ENCODE measurements at places on chromosomes 6 and 20. TPM values are rescaled to one million over a fixed set of nuclear protein-coding genes. Genes with fewer than 3 reads are reported as not detected.

DNA sequence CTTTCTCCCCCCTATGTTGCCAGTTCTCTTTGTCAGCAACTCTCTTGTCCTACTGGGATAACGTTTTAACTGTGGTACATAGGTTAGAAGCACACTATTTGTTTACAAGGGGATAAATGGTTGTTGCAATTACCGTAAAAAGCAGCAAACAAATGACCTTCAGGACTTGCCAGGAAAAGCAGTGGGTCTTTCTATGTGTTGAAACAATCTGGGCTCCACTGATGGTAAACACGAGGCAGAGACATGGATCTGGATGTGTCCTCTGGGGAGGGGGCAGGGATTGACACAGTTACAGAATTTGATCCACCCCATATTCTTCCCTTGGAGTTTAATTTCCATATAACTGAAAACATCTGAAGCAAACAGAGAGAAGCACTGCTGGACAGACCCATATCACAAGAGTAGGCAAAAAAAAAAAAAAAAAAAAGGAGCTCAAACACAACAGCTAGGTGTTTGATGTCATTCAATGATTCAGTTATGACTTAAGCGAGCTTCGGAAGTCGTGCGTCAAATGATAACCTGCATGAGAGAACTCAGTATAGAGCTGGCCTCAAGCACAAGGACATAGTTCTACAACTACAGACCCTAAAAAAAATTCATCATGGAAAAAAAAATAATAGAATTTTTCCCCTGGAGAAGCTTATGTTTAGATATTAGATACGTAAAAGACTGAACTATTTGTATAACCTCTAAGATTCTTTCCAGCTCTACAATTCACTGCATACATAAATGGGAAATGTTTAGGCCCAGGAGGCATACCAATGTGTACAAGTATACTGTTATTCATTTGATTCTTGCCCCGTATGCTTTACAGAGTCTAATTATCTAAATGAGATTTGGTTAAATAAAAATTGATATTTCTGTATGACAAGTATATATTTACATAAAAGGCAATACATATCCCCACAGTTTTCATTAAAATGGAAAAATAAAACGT, 127.7 kb downstream of the ALDH8A1 start:
- DNase-seq, result no peak

DNA sequence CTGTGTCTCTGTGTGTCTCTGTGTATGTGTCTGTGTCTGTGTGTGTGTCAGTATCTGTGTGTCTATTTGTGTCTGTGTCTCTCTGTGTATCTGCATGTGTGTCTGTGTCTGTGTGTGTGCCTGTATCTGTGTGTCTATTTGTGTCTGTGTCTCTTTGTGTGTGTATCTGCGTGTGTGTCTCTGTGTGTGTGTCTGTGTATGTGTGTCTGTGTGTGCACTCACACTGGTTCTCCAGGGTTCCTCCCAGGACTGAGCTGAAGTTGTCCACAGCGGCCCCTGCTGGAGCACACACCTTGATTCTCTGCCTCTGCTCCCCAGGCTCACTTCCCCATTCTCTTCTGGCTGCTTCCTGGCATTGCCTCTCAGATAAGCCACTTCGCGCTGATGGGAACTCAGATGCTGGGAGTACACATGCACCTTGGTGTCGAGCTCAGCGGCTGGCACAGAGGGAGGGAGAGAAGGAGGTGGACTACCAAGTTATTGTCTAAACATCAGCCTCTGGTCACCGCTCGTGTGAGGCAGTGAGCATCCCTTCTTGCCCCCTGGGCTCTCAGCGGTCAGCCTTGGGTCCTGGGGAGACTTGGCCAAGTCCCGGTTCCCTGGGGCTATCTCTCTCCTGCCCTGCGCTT, 104.9 kb upstream of the NXT1 start:
- peak; percentile 66 for DNase-seq

- no peak for DNase-seq
These were observed 400.7 kb downstream of the ZFAND3 start for GRCh38 chr6:38220069-38220723.

The XKR7 gene
- 1.8 TPM for total RNA-seq

DNA sequence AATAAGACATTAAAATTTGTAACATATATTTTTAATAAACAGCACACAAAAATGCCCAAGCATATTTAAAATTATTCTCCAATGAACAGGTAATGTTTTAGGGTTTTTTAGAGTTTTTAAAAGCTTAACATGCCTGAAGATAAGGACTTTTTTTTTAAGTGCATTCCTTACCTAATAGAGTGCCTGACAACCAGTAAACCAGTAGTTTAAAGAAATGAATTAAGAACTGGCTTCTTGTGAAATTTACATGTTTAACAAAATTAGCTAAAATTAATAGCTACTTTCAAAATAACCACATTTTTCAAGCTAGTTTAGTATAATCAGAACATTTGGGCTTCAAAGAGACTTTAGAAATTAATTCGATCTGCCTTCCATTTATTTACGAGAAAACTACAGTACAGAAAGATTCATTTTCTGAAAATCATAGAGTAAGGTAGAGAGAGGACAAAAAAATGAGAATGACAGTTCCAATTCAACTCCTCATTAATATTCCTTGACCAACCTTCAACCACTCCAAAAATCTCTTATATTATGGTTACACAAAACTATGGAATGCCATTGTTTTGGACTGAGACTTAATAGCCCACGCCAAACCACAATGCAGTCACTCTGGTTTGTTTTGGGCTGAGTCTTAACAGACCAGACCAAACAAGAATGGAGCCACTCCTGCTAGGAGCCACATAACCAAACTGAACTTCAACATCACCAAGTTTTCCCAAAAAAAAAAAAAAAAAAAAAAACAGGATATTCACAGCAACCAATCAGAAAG, 5.7 kb upstream of the PLN start:
- no peak for DNase-seq

DNA sequence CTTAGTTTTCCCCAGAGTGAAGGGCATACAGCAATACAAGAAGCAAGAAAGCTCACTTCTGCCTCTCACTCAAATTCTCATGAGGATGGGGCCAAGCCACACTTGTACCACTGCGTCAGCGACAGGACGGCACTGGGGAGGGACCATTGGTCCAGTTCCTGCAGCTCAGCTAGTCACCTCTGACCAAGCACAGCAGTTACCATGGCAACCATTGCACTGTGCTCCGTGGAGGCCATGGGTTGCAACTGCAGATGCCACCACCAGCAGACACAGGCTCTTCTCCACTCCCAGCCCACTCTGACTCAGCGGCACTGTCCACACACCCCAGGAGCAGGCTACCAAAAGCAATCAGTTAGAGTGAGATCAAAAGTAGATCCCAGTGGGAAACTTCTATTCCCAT, 441.1 kb upstream of the ARID1B start:
- DNase-seq, result no peak

DNA sequence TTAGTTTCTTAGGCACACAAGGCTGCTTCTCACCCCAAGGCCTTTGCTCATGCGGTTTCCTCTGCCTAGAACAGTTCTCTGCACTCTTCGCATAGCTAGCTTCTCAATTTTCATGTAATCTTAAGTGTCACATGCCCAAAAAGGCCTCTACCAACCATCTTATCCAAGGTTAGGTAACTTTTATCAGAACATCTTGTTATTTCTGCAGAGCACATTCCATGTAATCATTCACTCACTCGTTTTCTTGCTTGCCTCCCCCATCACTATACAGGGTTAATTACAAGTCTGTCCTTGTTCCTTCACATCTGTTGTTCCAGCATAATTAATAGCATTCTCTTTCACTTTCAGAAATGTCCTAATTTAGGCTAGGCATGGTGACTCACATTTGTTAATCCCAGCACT, 53.8 kb downstream of the NCOA6 start:
- DNase-seq, result no peak

The C6orf141 gene
- total RNA-seq, result 16.1 TPM

DNA sequence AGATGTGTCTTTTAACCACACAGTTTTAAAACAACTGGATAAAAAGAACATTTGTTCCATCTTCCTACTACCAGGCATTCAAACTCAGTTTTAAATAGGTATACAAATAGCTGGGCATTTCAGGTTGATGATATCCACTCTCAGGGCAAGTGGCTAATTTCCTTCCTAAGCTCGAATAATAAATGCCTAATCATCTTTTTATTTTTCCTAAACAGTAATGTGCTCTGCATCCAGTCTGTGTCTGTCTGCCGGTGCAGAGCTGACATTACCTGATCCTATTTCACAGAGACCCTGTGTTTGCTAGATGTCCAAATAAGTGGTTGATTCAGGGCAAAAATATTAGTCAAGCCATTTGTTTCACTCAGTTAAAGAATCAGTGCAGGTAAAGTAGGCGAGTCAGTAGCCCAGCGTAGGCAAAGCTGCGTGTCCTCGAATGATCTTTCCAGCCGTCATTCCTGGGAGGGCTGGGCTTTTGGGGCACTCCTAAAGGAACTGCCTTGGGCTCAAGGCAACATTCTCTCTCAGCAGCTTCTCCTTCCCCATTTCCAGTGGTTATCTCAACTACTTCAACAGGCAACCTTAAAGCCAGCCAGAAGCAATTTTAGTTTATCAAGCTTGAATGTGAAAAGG, 74.2 kb upstream of the BMP2 start:
- DNase-seq, result no peak

GRCh38 chr20:14896569-14896968, 559.2 kb upstream of the FLRT3 start:
- no peak for DNase-seq

The WFDC2 gene
- total RNA-seq, result 86.0 TPM

DNA sequence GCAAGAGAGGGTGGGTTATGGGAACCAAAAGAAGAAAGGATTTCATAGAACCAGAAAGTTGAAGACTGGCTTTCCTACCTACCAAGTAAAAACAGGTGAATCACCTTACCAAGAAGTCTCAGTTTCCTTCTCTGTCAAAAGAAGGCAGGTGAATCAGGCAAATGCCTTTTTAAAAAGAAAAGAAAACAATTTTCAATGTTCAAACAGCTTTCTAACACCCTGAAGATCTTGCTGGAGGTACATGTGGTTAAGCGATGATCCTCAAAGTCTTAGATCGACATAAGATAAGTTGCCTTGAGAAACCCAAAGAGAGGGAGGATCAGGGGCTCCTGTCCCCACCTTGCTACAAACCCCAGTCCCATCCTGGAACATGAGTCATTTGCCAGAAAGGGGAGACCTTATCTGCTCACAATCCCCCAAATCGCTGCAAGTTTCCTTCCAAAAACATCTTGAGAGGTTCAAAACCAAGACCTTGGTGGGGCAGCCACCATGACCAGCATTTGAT, 71.6 kb downstream of the NFATC2 start:
- DNase-seq, result no peak

The SLC17A2 gene
- total RNA-seq, result not detected

DNA sequence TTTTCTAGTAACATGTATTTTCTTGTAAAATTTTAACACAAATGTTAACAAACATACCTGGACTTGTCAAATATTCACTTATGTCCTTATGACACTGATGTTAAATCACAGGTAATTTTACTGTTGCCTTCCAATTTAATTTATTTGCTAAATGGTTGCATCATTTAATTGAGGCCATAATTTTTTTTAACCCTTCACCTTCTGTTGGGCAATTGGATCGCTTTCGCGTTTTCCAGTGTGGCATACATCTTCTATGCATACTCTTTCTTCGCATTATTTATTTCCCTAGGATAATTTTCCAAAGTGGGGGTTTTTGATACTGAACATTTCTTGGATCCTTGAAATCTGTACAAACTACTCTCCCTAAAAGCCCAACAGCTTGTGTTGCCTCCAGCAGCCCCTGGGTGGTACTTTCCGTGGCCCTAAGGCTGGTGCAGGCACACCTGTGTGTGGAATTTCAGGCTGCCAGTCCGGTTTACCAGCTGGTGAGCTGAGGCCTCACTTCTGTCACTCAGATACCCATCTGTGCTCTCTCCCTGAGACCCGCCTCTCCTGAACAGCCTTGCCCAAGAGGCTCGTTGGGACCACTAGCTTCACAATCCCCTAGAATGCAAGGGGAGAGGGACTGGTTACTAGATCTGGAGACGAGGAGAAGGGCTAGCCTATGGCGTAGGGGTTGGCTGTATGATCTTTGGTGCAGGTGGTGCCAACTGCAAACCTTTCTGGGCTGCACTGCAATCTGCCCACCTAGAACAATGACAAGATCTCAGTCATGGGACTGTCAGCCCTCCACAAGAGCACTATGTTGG, 11.2 kb upstream of the C20orf144 start:
- DNase-seq, result no peak

- no peak for DNase-seq
These were observed 20.4 kb upstream of the TMEM242 start for GRCh38 chr6:157343732-157344131.

GRCh38 chr20:46400828-46401477, 5.5 kb downstream of the ELMO2 start:
- no peak for DNase-seq

- DNase-seq, result no peak
These were observed 8.1 kb downstream of the PTPRK start for GRCh38 chr6:128512296-128512695.

GRCh38 chr6:161401587-161402309, 127.9 kb upstream of the AGPAT4 start:
- no peak for DNase-seq

The ENPP4 gene
- total RNA-seq, result 4.4 TPM

GRCh38 chr6:105373481-105373880, 29.4 kb downstream of the PREP start:
- DNase-seq, result no peak

- DNase-seq, result no peak
These were observed 17.6 kb upstream of the HLA-F start for GRCh38 chr6:29705389-29706231.

DNA sequence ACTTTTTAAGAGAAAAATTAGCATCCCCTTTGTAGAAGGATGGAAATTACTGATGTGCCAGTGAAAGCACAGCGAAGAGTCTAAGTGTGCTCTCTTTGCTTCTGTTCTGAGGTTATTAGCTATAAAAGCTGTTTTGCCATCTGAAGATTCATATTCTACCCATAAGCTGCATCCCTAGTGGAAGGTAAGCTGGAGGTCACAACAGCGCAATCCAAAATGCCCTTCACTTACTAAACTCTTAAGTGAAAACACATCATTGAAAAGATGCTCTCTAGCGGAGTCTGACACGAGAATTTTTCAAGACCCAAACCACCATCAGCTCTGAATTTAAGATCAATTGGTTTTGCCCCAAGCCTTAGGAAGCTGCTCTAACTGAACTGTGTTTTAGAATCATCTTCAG, 113.5 kb downstream of the ZMYND8 start:
- DNase-seq, result no peak

GRCh38 chr6:113317891-113318574, 539.1 kb upstream of the MARCKS start:
- no peak for DNase-seq

GRCh38 chr6:27757307-27757706, 154.9 kb downstream of the OR2B2 start:
- no peak for DNase-seq

The SPATA25 gene
- total RNA-seq, result 3.0 TPM

All from H1 (cell line).